ENCODE measurements at places on chromosomes 12 and 14.

DNA sequence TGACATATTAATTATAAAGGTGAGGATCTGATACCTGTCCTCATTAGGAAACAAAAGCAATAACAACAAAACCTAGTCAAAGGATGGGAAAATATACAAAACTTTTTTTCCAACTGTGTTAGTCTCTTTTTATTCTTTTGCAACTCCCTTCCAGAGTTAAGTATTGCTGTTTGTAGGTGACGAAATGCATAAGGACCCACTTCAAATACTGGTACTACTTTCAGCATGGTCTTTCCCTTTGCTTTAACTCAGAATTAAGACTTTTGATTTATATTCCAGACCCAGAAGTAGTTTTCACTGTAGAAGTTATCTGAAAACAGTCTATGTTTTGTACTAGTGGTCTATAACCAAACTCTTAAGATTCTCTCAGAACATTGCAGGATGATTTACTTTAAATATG lies 34.1 kb upstream of the ABCC9 start:
- no peaks in the 10 kb centered on the region for H3K27me3 ChIP-seq
- no peaks in the 10 kb centered on the region for H3K36me3 ChIP-seq
- no peak overlapping the region for H3K27ac ChIP-seq
- no peaks in the 10 kb centered on the region for H3K4me1 ChIP-seq

DNA sequence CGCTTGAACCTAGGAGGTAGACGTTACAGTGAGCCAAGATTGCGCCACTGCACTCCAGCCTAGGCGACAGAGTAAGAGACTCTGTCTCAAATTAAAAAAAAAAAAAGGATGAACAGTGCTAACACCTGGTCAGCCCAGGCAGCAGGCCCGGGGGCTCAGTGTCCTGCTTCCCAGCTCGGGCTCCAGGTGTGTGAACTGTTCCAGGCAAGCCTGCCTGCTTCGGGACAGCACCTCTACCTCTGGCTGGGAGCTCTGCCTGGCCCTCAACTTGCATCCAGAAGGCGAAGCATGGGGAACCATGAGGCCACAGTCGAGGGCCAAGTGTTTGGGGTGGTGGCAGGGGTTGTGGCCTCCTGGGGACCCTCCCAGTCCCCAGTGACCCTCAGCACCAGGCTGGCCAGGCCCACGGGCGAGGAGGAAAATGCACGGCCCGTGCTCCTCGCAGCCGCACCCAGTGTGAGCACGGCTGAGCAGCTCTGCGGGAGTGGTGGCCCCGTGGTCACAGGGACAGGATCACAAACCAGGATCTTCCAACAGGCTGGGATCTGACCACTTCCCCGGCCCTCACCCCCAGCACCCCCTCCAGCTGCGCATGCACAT lies 15.5 kb downstream of the CDCA4 start:
- H3K27me3 ChIP-seq: no peaks in the 10 kb centered on the region
- no peak for DNase-seq
- no peaks in the 10 kb centered on the region for H3K4me1 ChIP-seq
- no peak overlapping the region for H3K27ac ChIP-seq
- H3K4me3 ChIP-seq: no peak overlapping the region

GRCh38 chr14:33271891-33272290 lies 333.2 kb downstream of the NPAS3 start:
- H3K27me3 ChIP-seq: no peaks in the 10 kb centered on the region
- no peak overlapping the region for H3K4me3 ChIP-seq
- no peak for DNase-seq

DNA sequence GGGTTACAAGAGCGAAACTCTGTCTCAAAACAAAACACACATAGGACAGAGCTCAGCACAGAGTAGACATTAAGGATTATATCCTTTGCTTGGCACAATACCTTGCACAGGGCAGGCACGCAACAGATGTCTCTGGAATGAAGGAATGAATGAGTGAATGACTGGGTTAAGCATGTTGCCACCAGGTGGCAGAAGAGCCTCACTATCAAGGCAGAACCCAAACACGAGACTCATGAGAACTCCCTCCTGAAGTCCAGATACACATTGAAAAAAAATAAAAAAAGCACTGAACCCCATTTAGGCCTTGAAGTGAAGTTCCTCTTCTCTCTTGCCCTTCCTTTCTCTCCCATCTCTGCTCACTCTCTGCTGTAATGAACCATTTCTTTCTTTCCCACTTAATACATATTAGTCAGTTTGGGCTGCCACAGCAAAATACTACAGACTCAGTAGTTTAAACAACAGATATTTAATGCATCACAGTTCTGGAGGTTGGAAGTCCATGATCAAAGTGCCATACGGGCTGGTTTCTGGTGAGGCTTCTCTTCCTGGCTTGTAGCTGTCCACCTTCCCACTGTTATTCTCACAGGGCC lies 26.6 kb upstream of the LTA4H start:
- no peaks in the 10 kb centered on the region for H3K4me1 ChIP-seq
- H3K36me3 ChIP-seq: no peaks in the 10 kb centered on the region
- H3K27me3 ChIP-seq: no peaks in the 10 kb centered on the region
- peak; percentile 92 for DNase-seq

- no peak for DNase-seq
- H3K4me1 ChIP-seq: no peaks in the 10 kb centered on the region
- H3K27ac ChIP-seq: no peak overlapping the region
- no peak overlapping the region for H3K4me3 ChIP-seq
- no peaks in the 10 kb centered on the region for H3K36me3 ChIP-seq
These were observed 297.5 kb downstream of the RPAP3 start for GRCh38 chr12:47408171-47408871.

GRCh38 chr12:131369094-131369845 lies 341.6 kb upstream of the SFSWAP start:
- H3K4me1 ChIP-seq: no peaks in the 10 kb centered on the region
- no peak overlapping the region for H3K27ac ChIP-seq
- no peaks in the 10 kb centered on the region for H3K36me3 ChIP-seq
- no peaks in the 10 kb centered on the region for H3K27me3 ChIP-seq
- no peak for DNase-seq

- H3K4me3 ChIP-seq: peak overlapping the region; percentile 51
- H3K27ac ChIP-seq: peak overlapping the region; percentile 86
- H3K36me3 ChIP-seq: peaks cover 14% of the 10 kb centered on the region
These were observed 8.7 kb downstream of the PHB2 start for GRCh38 chr12:6961695-6962284.

GRCh38 chr14:49593016-49593415 lies 5.7 kb upstream of the LRR1 start:
- no peak overlapping the region for H3K27ac ChIP-seq
- H3K4me3 ChIP-seq: no peak overlapping the region
- DNase-seq: no peak
- no peaks in the 10 kb centered on the region for H3K27me3 ChIP-seq
- H3K36me3 ChIP-seq: no peaks in the 10 kb centered on the region

DNA sequence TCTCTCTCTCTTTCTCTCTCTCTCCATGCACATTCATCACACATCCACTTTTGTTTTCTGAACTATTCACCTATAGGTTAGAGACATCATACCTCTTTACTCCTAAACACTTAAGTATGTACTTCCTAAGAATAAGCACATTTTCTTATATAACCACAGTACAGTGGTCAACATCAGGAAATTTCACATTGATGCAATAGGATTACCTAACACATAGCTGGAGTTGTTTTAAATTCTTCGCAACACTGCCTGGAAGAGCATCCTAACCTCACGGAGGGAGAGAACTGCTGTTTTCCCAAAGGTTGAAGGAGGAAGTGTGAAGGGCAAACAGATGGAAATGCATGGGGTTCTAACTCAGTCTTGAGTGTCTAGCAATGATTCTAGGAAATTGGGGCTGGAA lies 159.2 kb downstream of the SYT1 start:
- no peaks in the 10 kb centered on the region for H3K36me3 ChIP-seq
- no peak overlapping the region for H3K27ac ChIP-seq
- H3K27me3 ChIP-seq: no peaks in the 10 kb centered on the region
- H3K4me1 ChIP-seq: no peaks in the 10 kb centered on the region

DNA sequence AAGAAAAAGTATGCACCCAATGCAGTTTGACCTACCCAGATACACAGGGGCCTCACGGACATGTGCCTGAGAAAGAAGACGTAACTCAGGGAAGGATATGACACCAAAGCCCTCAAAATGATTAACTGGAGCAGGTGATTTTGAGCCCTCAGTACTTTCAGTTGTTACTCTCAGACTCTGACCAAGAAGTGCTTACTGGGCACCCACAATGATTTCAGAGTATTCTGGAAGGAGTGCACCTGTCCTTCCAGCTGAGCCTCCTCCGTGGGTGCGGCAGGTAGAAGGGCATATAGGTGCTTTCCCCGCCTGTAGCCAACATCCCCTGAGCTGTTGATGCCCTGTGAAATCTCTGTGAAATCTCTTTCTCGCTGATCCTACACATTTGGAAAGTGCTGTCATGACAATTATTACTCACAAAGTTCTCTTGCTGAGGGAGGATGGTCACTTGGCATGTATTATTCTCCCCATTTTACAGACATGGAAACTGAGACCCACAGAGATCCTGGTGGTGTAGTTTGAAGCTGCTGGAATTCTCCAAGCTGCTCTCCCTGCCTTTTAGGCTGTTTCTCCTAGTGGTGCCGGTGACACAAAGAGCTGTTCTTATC lies 154.3 kb upstream of the CCND2 start:
- no peaks in the 10 kb centered on the region for H3K4me1 ChIP-seq
- no peak for DNase-seq

- H3K27ac ChIP-seq: peak overlapping the region; percentile 89
- H3K4me1 ChIP-seq: peaks cover 43% of the 10 kb centered on the region
- H3K4me3 ChIP-seq: peak overlapping the region; percentile 95
- peak; percentile 32 for DNase-seq
- no peaks in the 10 kb centered on the region for H3K27me3 ChIP-seq
These were observed 516 bp upstream of the LGALS3 start for GRCh38 chr14:55128386-55129085.

GRCh38 chr14:61174987-61175386 lies 106.2 kb downstream of the TMEM30B start:
- H3K4me1 ChIP-seq: peaks cover 42% of the 10 kb centered on the region
- peak; percentile 69 for DNase-seq
- H3K4me3 ChIP-seq: no peak overlapping the region

DNA sequence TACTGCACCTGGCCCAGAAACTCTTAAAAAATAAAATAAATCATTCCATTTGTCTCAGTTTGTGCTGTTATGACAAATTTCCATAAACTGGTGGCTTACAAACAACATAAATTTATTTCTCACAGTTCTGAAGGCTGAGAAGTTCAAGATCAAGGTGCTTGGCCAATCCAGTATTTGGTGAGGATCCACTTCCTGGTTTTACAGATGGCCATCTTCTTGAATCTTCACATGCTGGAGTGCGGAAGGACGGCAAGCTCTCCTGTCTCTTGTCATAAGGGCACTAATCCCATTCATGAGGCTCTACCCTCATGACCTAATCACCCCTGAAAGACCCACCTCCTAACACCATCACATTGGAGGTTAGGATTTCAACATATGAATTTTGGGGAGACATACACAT lies 29.9 kb upstream of the MYBPC1 start:
- H3K4me1 ChIP-seq: no peaks in the 10 kb centered on the region
- no peak overlapping the region for H3K4me3 ChIP-seq
- no peaks in the 10 kb centered on the region for H3K27me3 ChIP-seq
- no peak overlapping the region for H3K27ac ChIP-seq

DNA sequence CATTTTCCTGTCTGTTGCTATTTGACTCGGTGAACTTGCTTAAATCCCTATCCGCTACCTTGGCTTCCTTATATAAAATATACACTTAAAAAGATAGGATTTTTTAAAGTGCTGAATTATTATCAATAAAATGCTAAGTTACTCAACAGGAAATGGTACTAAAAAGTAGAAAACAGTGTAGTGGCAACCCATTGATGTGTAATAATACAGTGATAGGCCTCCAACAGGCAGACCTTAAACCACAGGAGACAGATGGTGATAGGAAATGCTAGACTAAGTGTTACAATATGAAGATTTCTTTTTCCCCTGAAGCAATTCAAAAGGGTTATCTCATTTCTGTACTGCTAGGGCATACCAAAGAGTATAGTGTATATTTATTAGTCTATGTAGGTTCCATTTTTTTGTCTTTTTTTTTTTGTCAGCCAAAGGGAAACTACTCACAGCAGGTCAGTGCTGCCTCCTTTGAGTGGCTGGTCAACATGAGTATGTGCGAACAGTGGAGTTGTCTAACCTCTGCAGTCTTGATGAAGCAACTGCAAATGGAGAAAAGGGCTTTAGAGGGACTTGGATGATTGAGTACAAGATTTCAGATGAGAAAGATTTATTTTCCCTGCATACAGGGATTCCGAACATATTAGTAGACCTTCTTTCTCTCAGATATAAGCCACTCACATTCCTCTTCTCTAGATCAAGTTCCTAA lies 183.8 kb downstream of the ACSS3 start:
- no peak overlapping the region for H3K4me3 ChIP-seq
- DNase-seq: peak; percentile 3
- no peaks in the 10 kb centered on the region for H3K36me3 ChIP-seq

DNA sequence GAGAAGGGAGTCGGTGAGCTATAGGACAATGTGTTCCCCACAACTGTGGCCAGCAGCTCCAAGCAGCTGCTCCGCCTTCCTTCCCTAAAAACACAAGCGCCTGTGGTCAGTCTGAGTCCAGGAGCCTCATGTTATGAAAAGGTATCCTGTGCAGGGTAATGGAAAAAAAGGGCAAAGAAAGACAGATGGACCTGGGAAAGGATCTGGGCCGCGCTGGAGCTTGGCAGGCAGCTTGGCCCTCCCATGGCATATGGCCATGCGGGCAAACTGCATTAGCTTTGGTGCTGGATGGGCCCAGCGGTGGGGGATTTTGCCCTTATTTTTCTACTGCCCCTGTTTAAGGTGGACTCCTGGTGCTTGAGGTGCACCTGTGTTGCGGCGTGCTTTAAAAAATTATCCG lies 23.7 kb upstream of the CHST11 start:
- no peaks in the 10 kb centered on the region for H3K4me1 ChIP-seq
- no peaks in the 10 kb centered on the region for H3K36me3 ChIP-seq
- no peak for DNase-seq

- DNase-seq: peak; percentile 22
- H3K27ac ChIP-seq: peak overlapping the region; percentile 29
- H3K4me1 ChIP-seq: peaks cover 26% of the 10 kb centered on the region
- H3K4me3 ChIP-seq: no peak overlapping the region
- H3K36me3 ChIP-seq: no peaks in the 10 kb centered on the region
- no peaks in the 10 kb centered on the region for H3K27me3 ChIP-seq
These were observed 46.9 kb upstream of the FLRT2 start for GRCh38 chr14:85483037-85483436.

GRCh38 chr12:7695566-7696197 lies at the start of gene GDF3:
Gene GDF3 (minus strand): TSS chr12:7695775. CDS start chr12:7695728, 47 bp downstream.
- no peaks in the 10 kb centered on the region for H3K4me1 ChIP-seq
- no peak within 1 kb of the TSS for H3K27ac ChIP-seq
- no peaks in the 10 kb centered on the region for H3K36me3 ChIP-seq

DNA sequence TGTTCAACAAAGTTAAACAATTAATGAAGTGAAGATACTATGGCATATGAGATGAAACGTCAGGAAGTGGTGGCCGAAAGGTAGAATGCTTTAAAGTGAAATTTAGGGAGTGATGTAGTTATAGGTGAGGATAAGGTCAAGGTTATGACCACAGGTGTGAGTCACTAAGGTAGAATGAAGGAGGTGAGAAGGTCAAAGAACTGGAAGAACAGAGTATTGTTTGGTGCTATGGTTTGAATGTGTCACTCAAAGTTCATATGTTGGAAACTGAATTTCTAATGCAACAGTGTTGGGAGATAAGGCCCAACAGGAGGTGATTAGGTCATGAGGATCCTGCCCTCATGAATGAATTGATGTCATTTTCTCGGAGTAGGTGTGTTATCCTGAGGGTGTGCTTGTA lies 293.6 kb downstream of the NELL2 start:
- no peak overlapping the region for H3K4me3 ChIP-seq
- no peaks in the 10 kb centered on the region for H3K36me3 ChIP-seq
- no peak for DNase-seq
- no peaks in the 10 kb centered on the region for H3K27me3 ChIP-seq
- no peak overlapping the region for H3K27ac ChIP-seq

Measured in GM23248 (cell line).